ENCODE measurements at places on chromosomes 13 and 19. TPM values are rescaled to one million over a fixed set of nuclear protein-coding genes. Genes with fewer than 3 reads are reported as not detected.

DNA sequence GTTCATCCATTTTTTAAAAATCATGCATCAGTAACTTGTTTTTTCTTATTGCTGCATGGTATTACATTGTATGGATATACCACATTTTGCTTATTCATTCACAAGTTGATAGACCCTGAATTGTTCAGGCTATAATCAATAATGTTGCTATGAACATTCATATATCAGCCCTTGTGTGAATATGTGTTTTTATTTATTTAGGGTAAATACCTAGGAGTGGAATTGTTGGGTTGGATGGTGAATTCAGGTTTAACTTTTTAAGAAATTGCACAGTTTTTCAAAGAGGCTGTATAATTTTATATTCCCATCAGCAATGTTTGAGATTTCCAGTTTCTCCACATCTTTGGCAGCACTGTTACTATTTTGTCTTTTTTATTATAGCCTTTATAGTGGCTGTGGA lies 82.1 kb downstream of the URI1 start:
- DNase-seq: no peak

The CCDC97 gene
- polyA plus RNA-seq: 24.9 TPM

- DNase-seq: no peak
These were observed 140.3 kb upstream of the SOX1 start for GRCh38 chr13:111926501-111927180.

The RASAL3 gene
- 2.8 TPM for polyA plus RNA-seq

DNA sequence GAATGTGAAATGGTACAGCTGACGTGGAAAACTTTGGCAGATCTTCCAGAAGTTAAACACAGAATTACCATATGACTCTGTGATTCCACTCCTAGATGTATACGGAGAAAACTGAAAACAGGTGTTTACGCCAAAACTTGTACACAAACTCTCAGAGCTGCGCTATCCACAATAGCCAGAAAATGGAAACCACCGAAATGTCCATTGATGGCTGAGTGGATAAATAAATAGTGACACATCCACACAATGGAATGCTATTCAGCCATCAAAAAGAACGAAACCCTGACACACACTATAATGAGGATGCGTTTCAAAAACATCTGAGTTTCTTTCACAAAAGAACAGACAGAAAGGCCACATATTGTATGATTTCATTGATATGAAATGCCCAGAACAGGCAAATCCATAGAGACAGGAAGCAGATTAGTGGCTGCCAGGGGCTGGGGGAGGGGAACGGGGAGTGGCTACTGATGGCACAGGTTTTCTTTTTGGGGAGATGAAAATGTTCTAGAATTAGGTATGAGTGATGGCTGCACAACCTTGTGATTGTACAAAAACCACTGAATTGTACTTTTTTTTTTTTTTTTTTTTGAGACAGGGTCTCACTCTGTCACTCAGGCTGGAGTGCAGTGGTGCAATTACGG lies 33.0 kb downstream of the IL12RB1 start:
- no peak for DNase-seq

The CILP2 gene
- 0.09 TPM for polyA plus RNA-seq
